GM20000 (cell line): ENCODE measurements at places on chromosomes 13 and 19.
A peak's percentile ranks its signal among the peaks of the same experiment; 100 is the strongest.

GRCh38 chr19:52943134-52943883 is 19.4 kb downstream of the ZNF816 start:
- DNase-seq: no peak

DNA sequence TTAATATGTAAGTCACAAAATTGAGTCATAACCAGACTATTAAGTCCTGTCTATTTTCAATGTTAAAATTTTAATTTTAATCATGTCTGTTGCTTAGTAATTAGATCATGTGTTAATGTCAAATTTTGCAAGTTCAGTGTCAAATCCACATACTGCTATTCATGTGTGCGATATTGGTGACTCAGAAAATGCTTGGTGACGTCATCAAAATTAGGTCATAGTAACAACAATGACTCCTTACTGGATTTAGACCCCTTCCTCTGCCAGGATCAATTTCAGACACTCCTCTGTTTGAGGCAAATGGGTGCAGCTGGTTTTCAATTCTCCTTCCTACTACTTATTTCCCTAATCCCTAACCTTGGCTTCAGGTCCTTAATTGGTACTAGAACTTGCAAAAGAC is 1394.3 kb upstream of the SLC10A2 start:
- no peak for DNase-seq

GRCh38 chr13:40127476-40127875 is 472.0 kb downstream of the COG6 start:
- DNase-seq: no peak

- DNase-seq: no peak
Observed at GRCh38 chr13:98691360-98691759, 61.1 kb downstream of the SLC15A1 start.

DNA sequence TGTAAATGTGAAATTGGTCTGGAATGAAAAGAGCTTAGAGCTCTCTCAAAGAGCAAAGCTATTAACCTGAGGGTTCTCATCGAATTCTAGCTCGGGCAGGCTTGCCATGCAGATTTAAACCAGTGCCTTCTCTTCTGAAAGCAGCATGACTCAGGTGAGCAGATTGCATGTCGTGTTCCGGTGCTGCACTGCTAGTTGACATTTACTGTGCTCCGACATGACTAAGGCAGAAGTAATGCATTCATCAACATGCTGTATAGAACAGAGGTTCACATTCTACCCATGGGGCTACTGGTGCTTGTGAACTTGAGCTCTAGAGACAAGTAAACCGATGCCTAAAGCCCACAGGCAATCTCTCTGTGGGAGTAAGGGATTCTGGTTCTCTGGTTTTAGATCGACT is 947.7 kb downstream of the EFNB2 start:
- DNase-seq: no peak

GRCh38 chr19:1622007-1622406 is 16.7 kb upstream of the UQCR11 start:
- peak; percentile 39 for DNase-seq

DNA sequence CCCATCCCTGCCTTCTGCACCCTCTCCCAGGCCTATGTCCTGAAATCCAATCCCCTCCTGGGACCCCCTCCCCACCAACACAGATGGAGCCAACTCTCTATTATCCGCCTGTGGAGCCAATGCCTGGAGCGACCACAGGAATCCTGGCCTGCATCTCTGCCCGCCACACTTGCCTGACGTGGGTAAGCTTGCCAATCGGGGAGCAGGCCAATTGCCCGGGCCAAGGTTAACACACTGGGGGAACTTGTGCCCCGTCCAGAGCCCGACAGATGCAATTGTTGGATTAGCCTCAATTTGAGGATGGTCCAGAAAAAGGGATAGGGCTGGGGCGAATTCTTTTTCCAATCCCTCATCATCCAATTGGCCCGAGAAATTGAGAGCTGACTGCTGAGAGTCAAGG is 5.9 kb downstream of the WIZ start:
- no peak for DNase-seq

DNA sequence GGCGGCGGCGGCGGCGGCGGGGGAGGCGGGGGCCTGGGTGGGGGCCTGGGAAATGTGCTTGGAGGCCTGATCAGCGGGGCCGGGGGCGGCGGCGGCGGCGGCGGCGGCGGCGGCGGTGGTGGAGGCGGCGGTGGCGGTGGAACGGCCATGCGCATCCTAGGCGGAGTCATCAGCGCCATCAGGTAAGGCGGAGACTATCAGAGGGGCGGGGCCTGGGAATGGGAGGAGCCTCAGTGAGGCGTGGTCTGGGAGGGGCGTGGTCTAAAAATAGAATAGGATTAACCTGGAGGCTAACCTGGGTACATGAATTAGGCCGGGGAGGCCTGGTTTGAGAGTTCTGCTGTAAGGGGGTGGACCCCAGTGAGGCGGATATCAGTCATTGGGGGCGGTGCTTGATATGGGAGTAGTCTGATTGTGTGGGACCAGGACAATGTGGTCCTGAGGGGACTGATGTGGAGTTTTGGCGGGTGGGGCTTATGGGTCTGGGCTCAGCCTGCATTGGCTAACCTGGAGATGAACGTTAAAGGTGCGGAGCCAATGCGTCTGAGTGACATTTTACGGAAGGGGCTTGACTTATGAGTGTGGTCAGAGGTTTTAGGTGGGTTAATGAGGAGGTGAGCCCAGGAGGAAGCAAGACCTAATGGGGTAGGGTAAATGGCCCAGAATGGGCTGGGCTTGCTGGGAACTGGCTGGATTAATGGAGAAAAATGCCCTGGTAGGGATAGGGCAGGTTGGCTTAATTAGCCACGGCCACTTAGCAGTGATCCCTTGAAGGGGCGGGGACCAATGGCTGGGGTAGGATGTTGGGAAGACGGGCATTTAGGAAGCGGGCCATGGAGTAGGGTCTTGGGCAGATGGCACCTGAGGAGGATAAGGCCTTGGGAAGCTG is 1.4 kb downstream of the CAPNS1 start:
- DNase-seq: peak; percentile 96

- DNase-seq: no peak
Observed at GRCh38 chr13:98658131-98658530, 81.2 kb upstream of the STK24 start.

DNA sequence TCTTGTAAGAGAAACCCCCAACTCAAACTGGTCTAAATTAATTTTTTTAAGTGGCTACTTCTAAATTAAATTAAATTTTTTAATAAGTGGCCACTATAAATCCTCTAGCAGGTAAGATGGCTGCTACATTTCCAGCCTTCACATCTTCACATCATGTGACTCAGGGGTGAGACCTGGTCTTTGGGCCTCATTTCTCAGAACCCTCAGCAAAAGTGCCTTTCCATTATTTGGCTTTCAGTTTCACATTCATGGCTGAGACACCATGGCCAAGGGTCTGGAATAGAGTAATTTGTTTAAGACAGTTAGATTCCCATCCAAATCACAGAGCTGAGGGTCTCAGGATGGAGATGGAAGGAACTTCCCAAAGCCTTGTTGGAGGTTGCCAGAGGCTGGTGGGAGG is 47.5 kb downstream of the DCT start:
- no peak for DNase-seq

DNA sequence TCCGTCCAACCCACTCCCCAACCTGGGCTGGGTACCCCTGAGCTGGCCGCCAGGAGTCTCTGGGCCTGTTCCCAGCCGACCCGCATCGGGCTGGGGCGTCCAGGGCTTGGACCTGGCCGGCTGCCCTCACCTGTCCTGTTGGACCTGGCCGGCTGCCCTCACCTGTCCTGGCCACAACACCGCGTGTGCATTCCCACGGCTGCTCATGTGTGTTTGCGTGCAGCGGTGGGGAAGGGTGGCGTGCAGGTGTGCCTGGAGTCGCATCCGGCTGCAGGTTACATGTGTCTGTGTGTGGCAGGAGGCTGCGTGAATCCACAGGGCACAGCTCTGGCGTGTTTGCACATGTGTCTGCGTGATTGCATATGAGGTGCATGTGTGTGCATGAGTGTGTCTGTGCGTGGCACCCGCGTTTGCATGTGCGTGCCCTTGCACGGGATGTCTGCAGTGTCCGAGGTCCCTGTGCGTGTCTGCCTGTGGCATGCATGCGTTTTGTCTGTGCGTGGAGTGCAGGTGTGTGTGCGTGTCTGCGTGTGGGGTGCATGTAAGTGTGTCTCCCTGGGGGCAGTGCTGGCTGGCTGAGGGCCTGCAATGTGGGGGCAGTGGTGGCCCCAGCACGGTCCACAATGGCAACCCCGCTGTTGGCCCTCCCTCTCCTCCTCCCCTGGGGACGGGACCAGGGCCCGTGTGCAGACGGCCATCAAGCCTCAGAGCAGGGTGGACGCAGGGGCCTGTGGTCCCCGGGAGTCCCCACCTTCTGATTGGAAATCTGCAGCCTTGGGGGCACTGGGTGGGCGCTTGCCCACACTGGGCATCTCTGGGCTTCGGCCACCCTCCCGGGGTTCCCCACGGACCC is 3.4 kb downstream of the EFNA2 start:
- peak; percentile 41 for DNase-seq

GRCh38 chr13:37597477-37598025 is 1.0 kb downstream of the POSTN start:
- no peak for DNase-seq

GRCh38 chr19:30341611-30342201 is 30.5 kb upstream of the ZNF536 start:
- DNase-seq: no peak

GRCh38 chr13:91986761-91987483 is 588.5 kb downstream of the GPC5 start:
- no peak for DNase-seq

GRCh38 chr19:45863335-45863839 is 440 bp upstream of the SYMPK start:
- no peak for DNase-seq

GRCh38 chr19:18946335-18946734 is 5.3 kb upstream of the HOMER3 start:
- no peak for DNase-seq

GRCh38 chr19:48648134-48648533 is 2.1 kb upstream of the CA11 start:
- no peak for DNase-seq

- DNase-seq: no peak
Observed at GRCh38 chr13:103436057-103436654, 369.9 kb upstream of the SLC10A2 start.

DNA sequence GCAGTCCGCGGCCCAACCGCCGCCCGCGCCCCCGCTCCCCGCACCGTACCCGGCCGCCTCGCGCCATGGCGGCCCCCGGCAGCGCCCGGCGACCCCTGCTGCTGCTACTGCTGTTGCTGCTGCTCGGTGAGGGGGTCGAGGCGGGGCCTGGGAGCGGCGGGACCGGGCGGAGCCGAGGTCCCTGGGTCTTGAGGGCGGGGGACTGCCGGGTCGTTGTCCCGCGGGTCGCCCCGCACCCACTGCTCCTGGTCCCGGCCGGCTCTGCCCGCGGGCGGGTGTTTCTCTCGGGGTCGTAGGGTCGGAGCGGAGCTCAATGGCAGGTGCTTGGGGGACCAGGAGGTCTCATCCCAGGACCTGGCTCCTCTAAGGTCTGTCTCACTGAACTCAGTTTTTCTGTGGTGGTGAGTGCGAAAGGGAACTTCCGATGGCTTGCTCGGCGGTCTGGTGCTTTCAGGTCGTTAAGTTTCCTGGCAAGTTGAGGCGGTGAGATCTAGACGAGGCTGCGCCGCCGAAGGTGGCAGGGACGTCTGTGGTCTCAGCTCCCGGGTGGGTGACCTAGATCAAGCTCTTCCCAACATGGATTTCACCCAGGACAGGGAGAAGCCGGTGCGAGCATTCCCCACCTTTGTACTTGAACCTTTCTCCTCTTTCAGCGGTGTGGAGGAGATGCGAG is 467 bp downstream of the LAMP1 start:
- DNase-seq: peak; percentile 62

GRCh38 chr13:19984430-19985218 is 26.1 kb downstream of the ZMYM2 start:
- DNase-seq: peak; percentile 40

- no peak for DNase-seq
Observed at GRCh38 chr19:55172741-55173140, 6.3 kb upstream of the DNAAF3 start.

GRCh38 chr13:56457535-56458190 is 683.1 kb upstream of the PRR20A start:
- DNase-seq: no peak

DNA sequence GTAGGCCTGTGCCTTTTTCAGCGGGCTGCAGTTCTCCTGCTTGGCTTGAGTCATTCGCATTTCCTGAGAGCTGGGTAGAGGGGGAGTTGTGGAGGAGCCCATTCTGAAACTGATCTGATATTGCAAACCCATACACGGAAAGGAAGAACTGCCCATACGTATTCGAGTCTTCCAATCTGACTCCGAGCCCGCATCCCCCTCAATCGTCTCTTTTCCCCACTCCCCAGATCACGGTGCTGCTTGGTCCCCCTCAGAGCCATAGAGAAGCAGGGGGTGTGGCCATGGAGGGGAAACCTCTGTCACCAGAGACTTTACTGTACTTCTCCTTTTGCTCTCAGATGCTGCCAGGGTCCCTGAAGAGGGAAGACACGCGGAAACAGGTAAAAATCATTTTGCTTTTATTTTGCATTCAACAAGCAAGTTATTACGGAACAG is at the start of gene CD22:
TSS of gene CD22 (plus strand) at position 337 of the 435 bp plus-strand sequence. CDS start 2,854 bp downstream, outside the sequence.
- no peak for DNase-seq

GRCh38 chr19:6543866-6544347 is 13.1 kb downstream of the TNFSF9 start:
- peak; percentile 45 for DNase-seq

DNA sequence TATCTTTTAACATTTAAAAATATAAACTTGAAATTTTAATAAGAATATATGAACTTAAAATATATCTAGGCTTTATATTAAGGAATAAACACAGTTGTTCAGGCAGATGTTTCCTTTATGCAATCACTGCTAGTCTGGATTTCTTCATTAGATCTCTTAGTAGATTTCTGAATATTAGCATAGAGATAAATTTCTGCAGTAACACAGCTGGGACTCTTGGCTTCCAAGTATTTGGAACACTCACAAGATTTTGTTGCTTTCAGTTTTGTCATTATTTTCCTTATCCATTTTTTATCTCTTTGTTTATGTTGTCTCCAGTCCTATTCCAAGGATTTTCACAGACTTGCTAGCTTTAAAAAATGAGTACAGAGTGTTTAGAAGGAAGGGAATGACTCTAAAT is 857.1 kb downstream of the GPC5 start:
- DNase-seq: no peak

GRCh38 chr19:15175609-15176008 is 25.2 kb downstream of the NOTCH3 start:
- DNase-seq: no peak
